A549 (cell line): ENCODE measurements at places on chromosomes 7 and 10. TPM values are rescaled to one million over a fixed set of nuclear protein-coding genes. Genes with fewer than 3 reads are reported as not detected.
A peak's percentile ranks its signal among the peaks of the same experiment; 100 is the strongest.

- DNase-seq: no peak
These were observed 10.1 kb downstream of the PON2 start for GRCh38 chr7:95424716-95425115.

GRCh38 chr7:88184848-88185304 is 35.0 kb downstream of the SRI start:
- no peak for DNase-seq

GRCh38 chr7:115708013-115708341 is 322.6 kb downstream of the TFEC start:
- DNase-seq: no peak

- DNase-seq: no peak
These were observed 62.5 kb downstream of the GNA12 start for GRCh38 chr7:2781636-2782035.

DNA sequence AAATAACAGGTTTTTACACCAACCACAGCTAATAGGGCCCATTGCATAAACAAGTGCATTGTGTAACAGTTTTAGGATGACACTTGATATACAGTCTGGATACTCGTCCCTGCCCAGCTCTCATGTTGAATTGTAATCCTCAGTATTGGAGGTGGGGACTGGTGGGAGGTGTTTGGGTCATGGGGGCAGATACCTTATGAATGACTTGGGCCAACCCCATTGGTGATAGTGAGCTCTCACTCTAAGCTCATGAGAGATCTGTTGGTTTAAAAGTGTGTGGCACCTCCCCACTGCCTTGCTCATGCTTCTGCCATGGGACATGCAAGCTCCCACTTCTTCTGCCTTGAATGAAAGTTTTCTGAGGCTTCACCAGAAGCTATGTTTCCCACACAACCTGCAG is 136.7 kb downstream of the PDE1C start:
- peak; percentile 60 for DNase-seq

The FGFBP3 gene
- 2.6 to 3.2 TPM (median 2.7 TPM) in 3 replicates for polyA plus RNA-seq

The NPTX2 gene
- not detected in 3 replicates for polyA plus RNA-seq
